ENCODE measurements at places on chromosomes 2 and 18.

- DNase-seq = no peak
Observed at GRCh38 chr2:217922101-217923006, 80.4 kb downstream of the TNS1 start.

GRCh38 chr2:167929484-167929883, 317.9 kb downstream of the STK39 start:
- DNase-seq = no peak

GRCh38 chr2:7612969-7613368, 695.8 kb downstream of the RNF144A start:
- DNase-seq = no peak

DNA sequence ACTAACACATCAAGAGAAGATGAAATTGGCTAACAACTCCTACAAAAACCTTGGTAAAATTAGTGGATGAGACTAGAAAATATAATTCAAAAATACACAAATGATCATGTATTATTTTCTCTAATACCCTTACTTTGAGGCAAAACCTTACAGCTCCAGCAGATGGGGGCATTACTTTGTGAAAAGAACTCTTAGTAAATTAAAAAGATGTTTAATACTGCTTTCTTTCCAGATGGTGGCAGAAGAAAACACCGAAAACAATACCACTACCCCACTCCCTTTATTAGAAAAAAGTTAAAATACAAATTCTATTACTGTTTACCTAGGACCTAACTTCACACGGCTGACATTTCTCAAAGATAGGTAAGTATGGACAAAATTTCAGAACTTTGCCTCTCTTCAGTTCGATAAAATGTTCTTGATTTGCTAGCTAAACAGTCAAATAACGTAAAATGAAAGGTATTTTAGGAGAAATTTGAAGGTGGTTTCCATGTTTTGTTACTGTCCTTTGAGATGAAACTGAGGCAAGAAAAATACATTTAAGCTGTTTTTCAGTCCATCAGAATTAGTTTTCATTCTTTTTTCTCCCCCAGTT, 30.6 kb downstream of the ORC4 start:
- DNase-seq = peak; percentile 80

DNA sequence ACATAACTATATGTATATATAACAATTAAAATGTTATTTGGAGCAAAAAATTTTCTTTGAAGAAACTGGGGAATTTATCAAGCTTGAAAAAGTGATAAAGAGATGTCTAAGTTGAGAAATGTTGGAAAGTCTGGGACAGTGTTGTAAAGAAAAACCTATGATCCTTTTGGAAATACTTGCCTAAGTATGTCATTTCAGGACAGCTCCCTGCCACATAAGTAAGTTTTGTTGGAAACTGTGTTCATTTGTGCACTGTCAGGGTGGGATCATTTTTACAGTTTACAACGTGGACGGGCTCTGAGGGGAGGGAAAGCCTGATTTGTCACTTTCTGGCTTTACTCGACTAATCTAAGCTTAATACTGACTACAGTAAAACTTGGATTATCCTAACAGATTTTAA, 10.4 kb upstream of the COL3A1 start:
- DNase-seq = no peak

DNA sequence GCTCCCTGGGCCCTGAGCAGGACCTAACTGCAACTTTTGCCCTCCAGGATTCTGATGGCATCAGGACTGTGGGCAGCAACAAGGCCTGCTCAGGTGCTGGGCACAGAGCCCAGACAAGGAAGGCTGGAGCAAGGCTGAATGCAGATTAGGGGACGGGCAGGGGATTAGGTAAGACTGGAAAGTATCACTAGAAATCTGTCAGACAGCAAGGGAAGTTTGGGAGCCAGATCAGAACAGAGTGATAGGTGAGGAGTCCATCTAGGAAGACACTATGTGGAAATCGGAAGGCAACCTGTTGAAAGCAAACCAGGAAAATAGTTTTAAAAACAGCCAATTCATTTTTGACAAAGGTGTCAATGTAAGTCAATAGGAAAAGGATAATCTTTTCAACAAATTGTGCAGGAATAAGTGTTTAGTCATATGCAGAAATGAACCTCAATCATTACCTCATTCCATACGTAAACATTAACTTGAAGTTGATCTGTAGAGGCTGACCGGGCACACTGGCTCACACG, 56.4 kb upstream of the STPG4 start:
- DNase-seq = no peak
